Progenitor cell of endocrine pancreas (in vitro differentiated cells): ENCODE measurements at places on chromosomes 7 and 10.

DNA sequence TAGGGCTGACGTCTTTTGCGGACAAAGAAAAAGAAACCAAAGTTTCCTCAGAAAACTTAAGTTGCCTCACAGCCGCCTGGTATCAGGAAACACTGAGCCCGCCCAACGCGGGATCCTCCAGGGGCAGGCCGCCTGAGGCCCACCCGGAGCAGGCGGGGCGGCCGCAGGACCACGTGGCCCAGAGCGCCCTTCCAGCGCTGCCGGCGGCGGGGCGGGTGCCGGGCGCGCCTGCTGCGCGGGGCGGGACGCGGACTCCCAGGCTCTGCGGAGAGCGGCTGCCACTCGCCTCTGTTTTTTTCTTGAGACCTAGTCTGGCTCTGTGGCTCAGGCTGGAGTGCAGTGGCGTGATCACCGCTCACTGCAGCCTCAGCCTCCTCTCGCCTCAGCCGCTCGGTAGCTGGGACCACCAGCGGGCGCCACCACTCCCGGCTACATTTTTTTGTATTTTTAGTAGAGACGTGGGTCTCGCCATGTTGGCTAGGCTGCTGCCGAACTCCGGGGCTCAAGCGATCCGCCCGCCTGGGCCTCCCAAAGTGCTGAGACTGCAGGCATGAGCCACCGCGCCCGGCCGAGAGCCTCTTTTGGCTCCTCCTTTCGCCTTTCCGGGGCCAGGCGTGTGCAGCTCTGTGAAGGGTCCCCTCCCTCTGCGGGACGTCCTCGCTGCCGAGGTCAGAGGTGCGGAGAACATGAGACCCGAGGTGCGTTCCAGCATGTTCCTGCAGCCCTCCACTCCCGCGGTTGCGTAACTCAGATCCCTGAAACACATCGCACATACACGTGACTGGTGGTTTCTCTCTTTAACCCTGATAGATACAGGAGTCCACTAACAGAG, 11.6 kb upstream of the HNRNPF start:
- H3K27me3 ChIP-seq = no peaks in the 10 kb centered on the region
- H3K4me1 ChIP-seq = peaks cover 5% of the 10 kb centered on the region
- H3K4me3 ChIP-seq = peak overlapping the region; percentile 80
- peaks cover 2% of the 10 kb centered on the region for H3K36me3 ChIP-seq

- peak overlapping the region; percentile 88 for H3K27ac ChIP-seq
- peak overlapping the region; percentile 51 for H3K4me3 ChIP-seq
- peaks cover 18% of the 10 kb centered on the region for H3K36me3 ChIP-seq
Observed at GRCh38 chr7:157004521-157005455, 5.7 kb downstream of the MNX1 start.

DNA sequence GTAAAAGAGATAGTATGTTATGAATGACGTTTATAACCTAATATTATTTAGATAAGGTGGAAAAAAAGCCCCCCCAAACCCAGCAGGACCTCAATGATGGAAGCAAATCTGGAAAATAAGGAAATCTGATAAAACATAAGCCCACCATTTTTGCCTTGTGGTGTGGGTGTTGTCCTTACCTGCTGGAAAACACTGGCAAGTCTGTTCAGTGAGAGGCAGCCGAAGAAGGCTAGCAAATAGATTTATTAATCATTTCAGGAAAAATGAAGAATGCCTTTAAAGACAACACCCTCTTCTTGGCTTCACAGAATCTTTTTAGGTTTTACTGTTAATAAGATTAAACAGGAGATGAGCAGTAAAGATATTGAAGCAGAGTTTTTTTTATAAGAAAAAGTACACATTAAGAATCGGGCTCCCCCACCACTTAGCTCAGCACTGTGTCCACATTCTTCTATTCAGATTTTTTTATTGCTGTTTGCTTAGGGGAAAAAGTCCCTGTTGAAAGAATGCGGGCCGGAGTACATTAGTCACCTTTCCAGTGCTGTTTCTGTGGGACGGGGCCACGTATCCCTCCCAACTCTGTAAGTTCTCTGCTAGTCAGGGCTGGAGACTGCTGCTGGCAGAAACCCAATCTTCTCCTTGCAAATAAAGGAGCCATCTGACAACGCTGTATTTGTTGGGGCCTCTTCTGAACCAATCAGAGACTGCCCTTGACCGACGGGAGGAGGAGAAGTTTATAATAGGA, 104.1 kb downstream of the EVX1 start:
- H3K4me1 ChIP-seq = peaks cover 43% of the 10 kb centered on the region
- H3K27ac ChIP-seq = peak overlapping the region; percentile 94
- DNase-seq = peak; percentile 21
- no peak overlapping the region for H3K4me3 ChIP-seq

DNA sequence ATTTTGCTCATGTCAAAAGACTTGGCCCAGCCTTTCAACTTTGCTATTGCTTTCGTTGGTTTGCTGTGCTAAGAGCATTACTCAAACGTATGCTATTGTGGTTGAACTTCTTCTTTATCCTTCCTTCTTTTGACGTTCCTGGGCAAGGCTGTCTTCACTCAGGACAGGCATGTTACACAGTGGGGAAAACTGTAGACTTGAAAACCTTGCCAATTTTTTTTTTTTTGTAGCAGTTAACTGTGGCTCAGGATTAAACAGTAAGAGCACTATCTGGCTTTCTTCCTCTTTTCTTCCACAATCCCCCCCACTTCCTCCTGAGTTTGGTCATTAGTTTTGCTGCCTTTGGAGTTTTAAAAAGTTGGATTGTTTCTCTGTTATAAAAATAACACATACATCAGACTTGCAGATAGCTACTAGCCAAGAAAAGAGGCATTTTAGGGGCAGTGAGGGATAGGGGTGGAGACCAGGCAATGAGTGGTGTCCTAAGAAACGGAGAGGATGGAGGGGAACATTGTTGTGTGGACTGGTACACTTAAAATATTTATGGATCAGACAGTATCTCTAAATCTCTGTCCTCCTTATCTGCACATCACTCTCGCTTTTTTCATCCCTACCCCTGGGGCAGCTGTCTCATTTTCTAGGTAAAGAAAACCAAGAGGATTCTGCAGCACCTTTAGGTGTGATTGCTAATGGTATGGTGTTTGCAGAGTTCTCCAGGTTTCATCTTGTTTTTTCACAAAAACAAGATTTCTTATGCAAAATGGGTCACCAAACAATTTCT, 181.7 kb downstream of the LRMDA start:
- peaks cover 3% of the 10 kb centered on the region for H3K27me3 ChIP-seq
- H3K4me3 ChIP-seq = no peak overlapping the region
- no peak for DNase-seq

DNA sequence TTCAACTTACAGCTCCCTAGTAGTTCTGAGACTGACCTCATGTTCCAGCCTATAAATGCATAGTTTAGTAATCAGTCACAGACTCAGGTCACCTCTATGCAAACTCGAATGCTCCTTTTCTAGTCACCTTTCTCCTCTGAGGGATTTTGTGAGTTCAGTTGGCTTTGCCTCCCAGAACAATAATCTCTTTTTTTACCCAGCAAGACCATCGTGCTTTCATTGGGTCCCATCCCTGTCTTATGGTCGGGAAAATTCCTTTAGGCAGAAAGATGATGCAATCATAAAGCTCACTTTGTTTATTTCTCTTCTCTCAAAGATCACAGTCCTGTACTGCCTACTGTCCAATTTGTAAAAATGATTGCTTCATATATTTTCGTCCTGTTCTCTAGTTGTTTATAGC, 38.4 kb downstream of the TWIST1 start:
- H3K27ac ChIP-seq = no peak overlapping the region
- H3K36me3 ChIP-seq = no peaks in the 10 kb centered on the region
- H3K27me3 ChIP-seq = no peaks in the 10 kb centered on the region
- H3K4me1 ChIP-seq = peaks cover 3% of the 10 kb centered on the region
- no peak for DNase-seq

GRCh38 chr10:54702583-54703485, 98.2 kb downstream of the PCDH15 start:
- H3K4me3 ChIP-seq = no peak overlapping the region
- H3K36me3 ChIP-seq = no peaks in the 10 kb centered on the region
- H3K27me3 ChIP-seq = no peaks in the 10 kb centered on the region
- H3K4me1 ChIP-seq = no peaks in the 10 kb centered on the region
- no peak for DNase-seq
